Activated CD4-positive, alpha-beta T cell treated with anti-CD3 and anti-CD28 coated beads for 36 hours (primary cell): ENCODE measurements at places on chromosomes 2 and 18.
A peak's percentile ranks its signal among the peaks of the same experiment; 100 is the strongest.

DNA sequence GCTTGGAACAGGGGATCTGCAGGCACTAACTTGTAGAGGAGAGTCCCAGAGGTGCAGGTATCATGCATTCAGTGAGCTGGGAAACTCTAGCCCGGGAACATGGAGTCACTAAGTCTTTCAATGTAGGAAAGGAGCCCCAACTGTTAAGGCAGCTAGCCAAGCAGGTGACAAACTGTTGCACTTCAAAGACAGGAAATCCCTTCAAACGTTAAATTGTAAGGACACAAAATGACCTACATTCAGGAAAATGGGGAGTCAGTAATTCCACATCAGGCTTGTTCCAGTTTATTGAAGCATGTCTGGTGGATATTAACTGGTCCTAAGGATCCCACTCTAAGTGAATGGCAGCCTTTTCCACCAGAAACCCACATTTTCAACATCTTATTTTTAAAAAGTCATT, 364.5 kb downstream of the MTX2 start:
- no peak for DNase-seq

DNA sequence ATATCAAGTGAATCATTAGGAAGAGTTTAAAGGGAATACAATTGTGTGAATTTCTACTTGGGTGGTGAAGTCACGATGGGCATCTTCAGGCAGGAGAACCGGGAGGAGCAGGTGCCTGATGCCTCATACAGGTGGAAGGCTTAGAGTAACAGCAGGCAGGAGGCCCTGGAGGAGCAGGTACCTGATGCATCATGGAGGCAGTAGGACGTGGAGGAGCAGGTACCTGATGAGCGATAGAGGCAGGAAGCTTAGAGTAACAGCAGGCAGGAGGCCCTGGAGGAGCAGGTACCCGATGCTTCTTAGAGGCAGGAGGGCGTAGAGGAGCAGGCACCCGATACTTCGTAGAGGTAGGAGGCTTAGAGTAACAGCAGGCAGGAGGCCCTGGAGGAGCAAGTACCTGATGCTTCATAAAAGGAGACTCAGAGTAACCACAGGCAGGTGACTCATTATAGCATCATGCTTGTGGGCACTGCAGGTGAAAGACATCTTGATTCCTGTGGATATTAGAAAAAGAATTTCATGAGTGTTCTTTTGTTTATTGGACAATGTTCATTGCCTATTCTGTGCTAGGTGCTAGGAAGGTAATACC, 133.9 kb downstream of the ATP9B start:
- peak; percentile 62 for DNase-seq

DNA sequence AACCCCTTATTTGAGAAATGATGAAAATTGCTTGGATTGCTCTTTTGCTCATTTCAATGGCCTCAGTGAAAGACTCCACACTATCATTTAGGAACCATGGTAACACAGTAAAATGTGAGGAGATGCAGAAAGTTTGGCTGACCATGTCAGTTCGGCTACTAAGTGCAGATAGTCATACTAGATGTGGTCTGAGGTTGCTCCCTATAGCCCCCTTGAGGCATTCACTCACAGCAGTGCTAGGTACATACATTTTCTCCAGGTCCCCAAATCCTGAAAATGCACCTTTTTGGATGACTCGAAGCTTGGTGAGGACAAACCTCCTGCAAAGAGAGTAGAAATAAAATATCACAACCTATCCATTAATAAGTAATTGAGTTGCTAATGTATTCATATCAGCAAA, 86.3 kb downstream of the FSHR start:
- no peak for DNase-seq

- DNase-seq, result peak; percentile 81
Observed at GRCh38 chr2:38462121-38462661, 85.1 kb upstream of the ATL2 start.

DNA sequence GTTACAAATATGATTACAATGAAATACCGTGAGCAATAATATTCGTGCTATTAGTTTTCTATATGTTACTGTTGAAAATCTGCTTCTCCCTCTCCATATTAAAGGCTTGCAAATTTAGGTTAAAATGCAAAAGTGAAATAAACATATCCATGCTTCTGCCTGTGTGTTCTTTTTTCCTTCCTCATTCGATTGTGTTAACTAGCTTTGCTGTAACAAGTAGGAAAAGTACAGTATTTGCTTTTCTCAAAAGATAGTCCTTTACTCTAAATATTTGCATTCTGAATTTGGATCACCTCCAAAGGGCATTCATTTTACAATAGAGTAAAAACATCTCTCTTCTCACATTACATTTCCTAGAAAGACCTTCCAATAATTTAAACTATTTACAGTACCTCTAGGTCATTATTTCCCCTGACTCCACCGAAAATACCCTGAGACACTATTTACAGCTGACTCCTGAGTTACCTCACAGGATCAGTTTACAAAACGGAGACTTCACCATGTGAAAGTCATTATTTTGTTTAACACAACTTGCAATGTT, 835.0 kb upstream of the FANCL start:
- no peak for DNase-seq

- DNase-seq, result no peak
Observed at GRCh38 chr2:240225660-240226475, 85.4 kb upstream of the OTOS start.

DNA sequence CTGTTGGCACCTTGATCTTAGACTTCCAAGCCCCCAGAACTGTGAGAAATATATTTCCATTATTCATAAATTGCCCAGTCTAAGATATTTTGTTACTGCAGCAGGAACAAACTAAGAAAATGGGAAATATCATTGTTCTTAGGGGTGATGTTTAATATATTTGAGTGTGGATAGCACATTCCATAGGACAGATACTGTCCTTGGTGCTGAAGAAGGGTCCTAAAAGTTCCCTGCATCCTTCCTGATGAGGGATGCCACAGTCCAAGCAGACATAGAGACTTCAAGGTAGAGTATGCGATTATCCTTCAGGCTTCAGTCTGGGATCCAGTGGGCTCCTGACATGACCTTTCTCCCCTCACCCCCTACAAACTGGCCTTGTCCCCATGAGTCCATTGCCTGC, 689.0 kb downstream of the TDRD15 start:
- no peak for DNase-seq

GRCh38 chr2:148896136-148896535, 21.1 kb downstream of the KIF5C start:
- no peak for DNase-seq

DNA sequence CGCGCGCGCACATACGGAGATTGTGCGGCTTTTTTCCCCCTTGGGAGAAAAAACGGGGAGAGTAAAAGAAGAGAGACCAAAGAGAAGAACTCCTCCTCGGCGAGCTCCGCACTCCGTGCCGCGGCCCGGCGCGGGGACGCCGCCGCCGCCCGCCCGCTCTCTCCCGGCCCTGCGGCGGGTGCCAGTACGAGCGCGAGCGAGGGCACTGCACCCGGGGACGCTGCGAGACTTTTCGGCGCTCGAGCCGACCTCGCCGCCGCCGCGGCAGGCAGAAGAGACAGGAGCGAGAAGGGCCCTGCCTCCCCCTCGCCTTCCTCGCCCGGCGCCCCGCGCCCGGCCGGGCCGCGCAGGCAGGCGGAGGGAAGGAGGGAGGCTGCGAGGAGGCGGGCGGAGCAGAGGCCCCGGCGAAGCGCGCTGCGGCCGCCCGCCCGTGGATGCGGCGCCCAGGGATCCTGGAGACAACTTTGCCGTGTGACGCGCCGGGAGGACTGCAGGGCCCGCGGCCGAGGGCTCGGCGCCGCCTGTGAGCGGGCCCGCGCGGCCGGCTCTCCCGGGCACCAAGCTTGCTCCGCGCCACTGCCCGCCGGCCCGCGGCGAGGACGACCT, 857 bp upstream of the INHBB start:
- peak; percentile 51 for DNase-seq

DNA sequence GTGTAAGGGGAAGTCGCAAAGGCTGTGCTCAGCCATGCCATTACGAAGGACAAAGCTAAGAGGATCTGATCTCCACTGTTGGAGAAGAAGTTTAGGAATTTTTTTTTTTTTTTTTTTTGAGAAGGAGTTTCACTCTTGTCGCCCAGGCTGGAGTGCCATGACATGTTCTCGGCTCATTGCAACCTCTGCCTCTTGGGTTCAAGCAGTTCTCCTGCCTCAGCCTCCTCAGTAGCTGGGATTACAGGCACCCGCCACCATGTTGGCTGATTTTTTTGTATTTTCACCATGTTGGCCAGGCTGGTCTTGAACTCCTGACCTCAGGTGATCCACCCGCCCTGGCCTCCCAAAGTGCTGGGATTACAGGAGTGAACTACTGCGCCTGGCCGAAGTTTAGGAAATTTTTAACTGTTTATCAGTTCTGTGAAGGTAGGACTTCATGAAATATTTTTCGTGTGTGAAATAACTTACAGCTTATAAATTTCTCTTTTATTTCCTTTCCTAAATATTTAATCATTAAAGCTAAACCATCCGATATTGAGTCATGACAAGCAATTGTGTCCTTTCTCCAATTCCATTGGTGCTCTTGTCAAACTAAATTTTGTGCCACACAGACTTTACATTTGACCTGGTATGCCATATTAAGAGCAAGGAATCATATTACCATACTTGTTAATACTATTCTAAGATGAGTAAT, 22.2 kb downstream of the DDX1 start:
- no peak for DNase-seq

GRCh38 chr2:217650229-217650628, 352.6 kb downstream of the TNS1 start:
- no peak for DNase-seq
